ENCODE measurements at places on chromosomes 1 and 21.

- no peak for DNase-seq
Measured at GRCh38 chr1:181073638-181074037, 14.9 kb upstream of the IER5 start.

GRCh38 chr1:94282143-94282711 lies 44.8 kb upstream of the ARHGAP29 start:
- no peak for DNase-seq

DNA sequence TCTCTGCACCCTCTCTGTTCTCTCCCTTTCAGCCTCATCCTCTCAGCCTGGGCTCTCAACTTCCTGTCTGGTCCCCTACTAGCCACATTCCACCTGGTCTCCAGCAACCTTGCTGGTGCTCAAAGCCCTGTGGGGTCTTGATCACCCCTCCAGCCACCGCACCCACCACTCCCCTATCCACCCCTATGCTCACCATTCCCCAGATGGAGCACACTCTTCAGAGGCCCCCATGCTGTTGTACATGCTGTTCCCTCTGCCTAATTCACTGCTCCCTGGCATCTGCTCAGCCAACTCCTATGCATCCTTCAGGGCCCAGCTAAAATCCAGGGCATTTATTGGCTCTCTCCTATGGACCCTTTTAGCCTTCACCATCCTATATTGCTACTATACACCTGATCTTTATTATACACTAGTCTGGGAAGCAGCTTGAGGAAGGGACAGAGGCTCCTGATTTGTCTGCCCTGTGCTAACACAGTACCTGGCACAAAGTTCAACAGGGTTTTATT lies 81.0 kb downstream of the GLIS1 start:
- DNase-seq, result no peak

DNA sequence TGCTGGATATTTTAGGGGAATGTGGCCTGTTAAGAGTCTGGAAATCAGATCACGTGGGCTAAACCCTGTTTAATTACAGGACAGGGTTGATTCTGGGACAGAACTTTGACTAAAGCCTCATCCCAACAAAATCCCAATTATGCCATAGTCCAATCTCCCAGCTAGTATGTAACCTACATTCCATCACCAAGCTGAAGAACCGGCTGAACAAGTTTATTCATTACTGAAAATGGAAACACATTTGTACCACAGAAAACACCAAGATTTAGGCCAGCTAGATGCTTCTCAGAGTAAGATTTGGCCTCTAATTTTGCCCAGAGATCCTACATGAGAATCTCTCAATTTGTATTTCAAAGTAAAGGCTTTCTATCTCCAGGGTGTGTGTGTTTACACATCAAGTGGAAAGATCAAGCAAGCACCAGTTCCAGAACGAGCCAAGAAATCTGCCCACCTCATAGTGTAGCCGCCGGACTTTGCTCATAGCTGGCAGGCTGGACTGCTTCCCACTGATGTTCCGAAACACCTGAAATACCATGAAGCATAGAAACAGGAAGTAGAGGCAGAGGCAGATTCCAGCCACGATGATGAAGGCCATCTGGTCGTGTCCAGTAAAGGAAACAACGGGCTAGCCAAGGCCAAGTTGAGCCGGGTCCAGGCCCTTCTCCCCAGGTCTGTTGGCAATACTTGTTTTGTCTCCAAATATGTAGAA lies 86.8 kb downstream of the WLS start:
- no peak for DNase-seq

DNA sequence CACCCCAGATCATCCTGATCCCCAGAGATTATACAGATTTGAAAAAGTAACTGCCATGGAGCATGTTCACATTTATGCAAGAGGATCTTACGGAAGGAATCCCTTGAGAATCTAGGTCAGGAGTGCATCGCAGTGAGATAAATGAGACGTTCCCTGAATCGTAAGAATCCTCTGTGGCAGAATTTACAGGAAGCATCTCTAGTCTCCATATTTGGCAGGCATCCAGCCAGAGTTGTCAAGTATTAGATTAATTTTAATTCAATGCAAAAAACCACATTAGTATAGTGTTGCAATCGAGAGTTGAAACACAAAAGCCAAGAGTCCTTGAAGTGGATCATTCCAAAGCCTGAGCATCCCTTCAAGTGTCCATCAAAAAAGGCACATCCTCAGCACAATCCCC lies 100.8 kb downstream of the RRAGC start:
- no peak for DNase-seq

GRCh38 chr1:7221826-7222694 lies 436.8 kb downstream of the CAMTA1 start:
- no peak for DNase-seq

DNA sequence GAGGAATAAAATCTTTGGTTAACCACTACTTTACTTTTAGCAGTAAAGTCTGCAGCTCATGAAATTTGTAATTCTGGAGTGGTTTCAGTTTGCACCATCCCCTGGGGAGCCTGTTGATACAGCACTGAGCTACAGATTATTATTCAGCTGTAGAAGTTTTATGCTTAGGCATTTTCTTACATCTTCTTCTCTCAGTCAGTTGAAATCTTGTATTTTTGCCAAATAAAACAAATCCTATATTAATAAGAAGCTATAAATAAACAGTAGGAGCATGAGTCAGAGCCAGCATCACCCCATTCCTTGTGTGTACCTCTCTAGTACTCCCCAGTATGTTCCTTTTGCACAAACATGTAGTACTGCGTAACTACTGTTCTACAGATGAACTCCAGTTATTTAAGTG lies 118.9 kb downstream of the ATF6 start:
- no peak for DNase-seq

DNA sequence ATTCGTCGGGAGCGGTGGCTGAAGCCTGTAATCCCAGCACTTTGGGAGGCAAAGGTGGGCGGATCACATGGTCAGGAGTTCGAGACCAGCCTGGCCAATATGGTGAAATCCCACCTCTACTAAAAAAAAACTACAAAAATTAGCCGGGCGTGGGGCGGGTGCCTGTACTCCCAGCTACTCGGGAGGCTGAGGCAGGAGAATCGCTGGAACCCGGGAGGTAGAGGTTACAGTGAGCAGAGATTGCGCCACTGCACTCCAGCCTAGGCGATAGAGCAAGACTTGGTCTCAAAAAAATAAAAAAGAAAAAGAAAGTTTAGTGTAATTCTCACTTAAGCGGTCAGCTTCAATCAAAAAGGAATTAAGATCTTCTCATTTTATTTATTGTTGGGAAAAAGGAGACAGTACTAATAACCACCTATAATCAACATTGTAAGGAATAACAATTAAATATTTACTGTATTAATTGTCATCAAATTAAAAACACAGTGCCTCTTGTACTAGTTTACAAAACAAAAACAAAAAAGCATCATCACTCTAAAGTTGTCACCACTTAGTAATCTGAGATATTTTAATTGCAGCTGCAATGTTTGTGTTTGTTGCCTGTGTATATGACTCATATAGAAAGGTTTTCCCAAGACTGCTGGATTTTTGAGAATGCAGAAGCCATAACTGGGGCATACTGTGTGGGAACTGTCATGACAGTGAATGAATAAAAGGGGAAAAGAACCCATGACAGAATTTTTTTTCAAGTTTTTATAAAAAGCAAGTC lies 3.7 kb downstream of the FBXO42 start:
- no peak for DNase-seq

DNA sequence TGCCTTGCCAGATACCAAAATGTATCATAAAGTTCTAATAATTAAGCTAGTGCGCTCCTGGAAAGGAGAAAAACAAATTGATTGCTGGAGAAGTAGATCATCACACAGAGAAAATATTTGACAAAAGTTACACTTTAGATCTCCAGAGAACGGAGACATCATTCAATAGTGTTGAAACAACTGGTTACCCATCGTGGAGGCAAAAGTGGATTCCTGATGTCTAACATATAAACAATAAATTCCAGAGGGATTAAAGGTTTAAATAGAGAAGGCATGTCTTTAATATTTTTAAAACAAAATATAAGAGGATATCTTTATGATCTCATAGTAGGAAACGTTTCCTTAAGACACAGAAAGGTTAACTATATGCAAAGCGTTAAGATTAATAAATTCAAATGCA lies 41.0 kb downstream of the NRIP1 start:
- DNase-seq, result no peak

GRCh38 chr1:108913105-108913948 lies 36.5 kb downstream of the GPSM2 start:
- DNase-seq, result no peak

DNA sequence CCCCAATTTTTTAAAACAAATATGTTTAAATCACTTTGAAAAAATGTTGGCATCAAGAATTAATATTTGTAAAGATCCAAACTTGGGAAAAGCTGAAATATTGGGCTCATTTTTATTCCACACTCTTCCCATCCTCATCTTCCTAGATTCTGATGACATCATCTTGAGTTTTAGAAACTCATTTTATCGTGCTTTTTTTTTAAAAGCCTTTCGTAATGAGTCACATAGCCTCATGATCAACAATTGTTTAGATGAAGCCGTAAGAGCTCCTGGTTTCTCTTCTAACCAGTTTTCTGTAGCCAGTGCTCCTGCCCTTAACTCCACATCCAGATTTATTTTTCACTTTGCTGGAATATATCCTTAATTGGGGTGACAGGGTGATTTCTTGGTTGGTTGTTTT lies 78.6 kb downstream of the POFUT2 start:
- no peak for DNase-seq

DNA sequence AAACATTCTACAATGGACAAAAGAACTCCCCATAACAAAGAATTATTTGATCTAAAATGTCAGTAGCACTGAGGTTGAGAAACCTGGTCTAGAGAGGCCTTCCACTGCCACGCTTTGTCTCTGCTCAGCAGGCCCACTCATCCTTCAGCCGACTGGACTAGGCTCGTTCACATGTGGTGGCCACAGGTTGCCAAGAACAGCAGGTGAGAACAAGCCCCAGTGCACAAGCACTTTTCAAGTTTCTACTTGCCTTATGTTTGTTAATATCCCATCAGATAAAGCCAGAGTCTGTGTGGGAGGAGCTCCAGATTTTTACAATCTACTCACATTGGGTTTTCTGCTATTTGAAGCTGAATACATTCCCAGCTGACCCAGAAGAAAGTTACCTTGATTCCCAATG lies 9.1 kb upstream of the EFHD2 start:
- DNase-seq, result no peak

GRCh38 chr1:237170149-237170548 lies 128.2 kb downstream of the RYR2 start:
- no peak for DNase-seq

DNA sequence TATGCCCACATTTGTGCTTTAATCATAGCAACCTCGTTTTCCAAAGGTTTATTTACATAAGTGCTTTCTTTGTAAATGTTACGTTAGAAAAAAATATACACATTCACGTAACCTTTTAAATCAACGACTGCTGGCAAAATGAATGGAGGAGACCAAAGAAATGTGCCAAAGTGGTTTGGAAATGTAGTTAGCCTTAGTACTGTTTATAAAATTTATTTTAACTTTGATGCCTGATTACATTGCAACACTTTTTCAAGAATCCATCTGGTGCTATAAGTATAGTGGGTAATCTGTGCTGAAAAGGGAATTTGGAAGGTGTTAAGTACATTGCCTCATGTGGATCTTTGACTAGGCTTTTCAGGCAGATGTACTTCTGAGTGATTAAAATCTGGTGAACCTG lies 108.9 kb downstream of the IFI44 start:
- DNase-seq, result no peak

DNA sequence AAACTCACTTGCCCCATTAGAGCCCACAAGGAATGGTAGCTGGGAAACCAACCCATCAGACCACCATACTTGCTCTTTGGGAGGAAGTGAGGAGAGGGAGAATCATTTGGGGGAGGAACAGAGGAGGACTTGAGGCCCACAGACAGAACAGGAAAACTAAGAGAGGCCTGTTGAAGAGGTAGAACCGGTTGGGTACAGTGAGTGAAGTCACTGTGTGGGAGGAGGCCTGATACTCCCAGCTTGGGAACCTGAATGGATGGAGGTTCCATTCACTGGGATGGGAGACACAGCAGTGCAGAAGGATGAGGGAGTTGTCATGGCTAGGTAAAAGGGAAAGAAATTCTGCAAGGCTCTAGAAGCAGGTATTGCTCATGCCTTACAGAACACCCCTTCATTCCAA lies 63.4 kb upstream of the PSEN2 start:
- no peak for DNase-seq

DNA sequence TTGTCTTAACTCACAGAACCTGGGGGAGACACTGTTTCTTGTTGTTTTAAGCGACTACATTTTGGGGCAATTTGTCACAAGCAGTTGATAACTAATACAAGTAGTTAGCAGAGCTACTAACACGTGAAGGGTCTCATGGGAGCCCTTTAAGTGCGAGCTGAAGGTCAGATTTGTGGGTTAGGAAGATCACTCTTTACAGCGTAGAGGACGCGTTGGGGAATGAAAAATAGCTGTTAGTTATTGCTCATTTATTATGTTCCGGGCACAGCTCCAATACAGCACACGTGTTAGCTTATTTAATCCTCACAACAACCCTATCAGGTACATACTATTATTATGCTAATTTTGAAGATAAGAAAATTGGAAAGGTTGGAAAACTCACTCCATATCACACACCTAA lies 95.9 kb downstream of the ACTL8 start:
- DNase-seq, result no peak

GRCh38 chr1:176033881-176034280 lies 173.2 kb downstream of the COP1 start:
- DNase-seq, result no peak

DNA sequence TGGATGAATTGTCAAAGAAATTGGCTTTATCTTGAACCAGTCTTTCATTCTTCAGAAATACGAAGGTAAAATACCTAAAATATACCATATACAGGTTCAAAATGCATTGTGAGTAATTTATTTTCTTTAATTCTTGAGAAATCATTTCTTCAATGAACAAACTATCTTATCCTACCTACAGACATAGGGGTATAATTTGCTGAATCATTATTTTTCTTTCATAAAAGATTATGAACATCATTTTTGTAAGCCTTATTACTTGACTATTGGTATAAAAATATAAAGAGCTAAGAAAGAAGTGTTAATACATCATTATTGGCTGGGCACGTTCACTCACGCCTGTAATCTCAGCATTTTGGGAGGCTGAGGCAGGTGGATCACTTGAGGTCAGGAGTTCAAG lies 167.7 kb downstream of the DNAH14 start:
- DNase-seq, result no peak

GRCh38 chr1:9841460-9841859 lies 17.7 kb upstream of the CLSTN1 start:
- DNase-seq, result no peak

DNA sequence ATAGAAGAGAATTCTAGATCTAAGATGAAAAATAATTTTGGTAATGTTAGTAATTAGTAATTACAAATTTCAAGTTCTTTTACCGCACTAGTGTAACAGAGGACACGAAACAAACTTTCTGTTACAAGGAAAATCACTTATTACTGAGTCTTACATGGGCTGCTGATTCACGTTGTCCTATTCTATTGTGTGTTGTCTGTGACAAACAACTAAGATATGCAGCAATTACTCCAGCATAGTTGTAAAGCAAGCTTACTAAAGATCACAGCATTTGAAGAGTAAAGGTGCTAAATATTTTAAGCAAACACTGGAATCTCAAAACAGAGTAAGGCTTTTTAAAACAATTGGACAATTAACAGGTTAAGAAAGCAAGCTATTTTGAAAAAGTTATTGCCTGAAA lies 502.3 kb downstream of the KCNT2 start:
- DNase-seq, result no peak

Data from endodermal cell (in vitro differentiated cells).